ENCODE measurements at places on chromosomes 7 and 10.

GRCh38 chr7:27185854-27186667 lies 1.0 kb upstream of the HOXA11 start:
- DNase-seq = no peak

DNA sequence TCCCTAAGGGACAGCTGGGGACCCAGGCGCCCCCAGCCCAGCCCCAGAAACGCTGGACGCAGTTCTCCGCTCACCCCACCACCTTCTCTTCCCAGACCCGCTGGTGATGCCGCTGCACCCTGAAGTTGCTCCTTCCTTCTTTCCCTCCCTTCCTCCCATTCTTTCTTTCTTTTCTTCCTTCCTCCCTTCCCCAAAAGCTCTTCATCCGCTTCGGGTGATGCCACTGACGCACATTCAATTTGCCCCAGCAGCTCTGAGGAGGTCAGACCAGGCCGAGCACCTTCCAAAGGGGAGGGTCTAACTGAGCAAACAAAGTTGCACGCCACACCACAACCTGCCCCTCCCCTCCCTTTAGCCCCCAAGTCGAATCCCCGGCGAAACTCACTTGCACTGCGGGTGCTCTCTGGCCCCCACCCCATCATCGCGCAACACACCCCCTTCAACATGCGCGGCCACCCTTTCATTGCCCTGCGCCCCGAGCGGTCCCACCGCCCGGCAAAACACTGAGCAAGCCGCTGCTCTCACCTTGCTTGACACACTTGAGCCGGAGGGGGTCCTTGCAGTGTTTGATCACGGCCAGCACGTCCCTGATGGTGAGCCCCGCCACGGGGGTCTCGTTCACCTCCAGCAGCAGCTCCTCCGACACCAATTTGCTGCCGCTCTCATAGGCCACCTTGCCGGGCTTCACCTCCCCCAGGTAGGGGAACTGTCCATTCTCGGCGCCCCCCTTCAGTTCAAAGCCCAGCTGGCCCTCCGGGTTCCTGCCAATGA lies 787 bp downstream of the MAGI2 start:
- DNase-seq = no peak

DNA sequence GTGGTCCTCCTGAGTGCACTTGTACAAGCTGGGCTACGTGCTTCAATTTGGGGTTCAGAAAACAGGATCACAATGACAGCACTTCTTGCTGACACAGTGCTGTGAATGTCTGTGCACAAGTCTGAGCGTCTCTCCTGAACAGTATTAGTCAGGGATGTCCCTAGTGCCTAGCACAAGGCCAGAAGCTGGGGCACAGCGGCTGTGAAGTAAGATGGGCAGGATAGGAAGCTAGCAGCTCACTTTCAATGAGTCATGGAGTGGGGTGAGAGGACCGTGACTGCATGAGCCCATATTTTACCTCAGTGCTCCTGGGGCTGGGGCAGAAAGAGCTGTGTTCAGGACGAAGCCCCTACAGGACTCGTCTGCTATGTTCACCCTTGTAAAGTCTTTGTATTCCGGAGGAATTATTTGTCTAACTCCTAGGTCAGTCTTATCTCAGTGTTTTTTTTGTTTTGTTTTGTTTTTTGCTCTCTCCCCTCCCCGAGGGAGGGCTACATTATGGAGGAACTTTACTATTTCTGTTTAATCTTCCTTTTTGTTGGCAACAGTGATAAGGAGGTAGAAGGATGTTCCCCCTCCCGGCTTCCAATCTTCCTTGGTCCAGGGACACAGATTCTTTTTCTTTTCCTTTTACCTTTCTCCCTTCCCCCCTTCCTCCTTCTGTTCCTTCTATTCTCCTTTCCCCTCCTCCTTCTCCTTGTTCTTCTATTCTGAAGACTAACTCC lies 2.8 kb upstream of the LRMDA start:
- DNase-seq = no peak

DNA sequence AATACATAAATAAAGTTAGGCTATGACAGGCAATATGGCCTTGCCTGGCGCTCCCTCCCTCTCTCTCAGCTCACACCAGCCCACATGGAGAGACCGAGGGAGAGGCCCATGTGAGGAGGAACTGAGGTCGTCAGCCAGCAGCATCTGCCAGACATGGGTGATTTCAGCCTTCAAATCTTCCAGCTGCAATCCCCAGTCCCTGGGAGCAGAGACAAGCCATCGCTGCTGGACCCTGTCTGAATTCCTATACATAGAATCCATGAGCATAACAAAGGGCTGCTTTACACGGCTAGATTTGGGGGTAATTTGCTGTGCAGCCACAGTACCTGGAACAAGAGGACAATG lies 35.6 kb downstream of the ANKRD16 start:
- no peak for DNase-seq

GRCh38 chr10:113648478-113648877 lies 15.4 kb downstream of the NRAP start:
- DNase-seq = no peak

GRCh38 chr10:89275383-89275782 lies 23.8 kb upstream of the LIPA start:
- DNase-seq = no peak

Measured in stimulated activated CD8-positive, alpha-beta memory T cell treated with anti-CD3 and anti-CD28 coated beads, Interleukin-4, amount 100 ng/mL, for 1 hour (primary cell).